ENCODE measurements at places on chromosomes 4 and X.

- DNase-seq, result no peak
These were observed 603 bp upstream of the SMS start for GRCh38 chrX:21939906-21940305.

DNA sequence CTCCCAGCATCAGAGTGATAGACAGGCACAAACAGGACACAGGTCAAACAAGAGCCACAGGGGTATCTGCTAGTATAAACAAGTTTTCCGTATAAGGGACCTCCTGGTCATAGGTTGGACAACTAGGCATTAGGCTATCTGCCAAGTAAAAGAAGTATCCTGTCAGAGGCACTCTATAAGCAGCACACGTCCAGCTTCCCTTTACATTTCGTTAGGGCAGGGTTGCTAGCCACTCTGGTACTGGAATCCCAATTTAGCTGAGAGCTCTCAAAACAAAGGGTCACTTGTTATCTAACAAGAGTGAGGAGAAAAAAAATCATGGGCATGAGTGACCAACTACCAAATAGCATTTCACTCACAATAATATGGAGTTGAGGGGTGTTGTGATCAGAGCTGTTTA, 780.7 kb upstream of the DIAPH2 start:
- DNase-seq, result no peak

DNA sequence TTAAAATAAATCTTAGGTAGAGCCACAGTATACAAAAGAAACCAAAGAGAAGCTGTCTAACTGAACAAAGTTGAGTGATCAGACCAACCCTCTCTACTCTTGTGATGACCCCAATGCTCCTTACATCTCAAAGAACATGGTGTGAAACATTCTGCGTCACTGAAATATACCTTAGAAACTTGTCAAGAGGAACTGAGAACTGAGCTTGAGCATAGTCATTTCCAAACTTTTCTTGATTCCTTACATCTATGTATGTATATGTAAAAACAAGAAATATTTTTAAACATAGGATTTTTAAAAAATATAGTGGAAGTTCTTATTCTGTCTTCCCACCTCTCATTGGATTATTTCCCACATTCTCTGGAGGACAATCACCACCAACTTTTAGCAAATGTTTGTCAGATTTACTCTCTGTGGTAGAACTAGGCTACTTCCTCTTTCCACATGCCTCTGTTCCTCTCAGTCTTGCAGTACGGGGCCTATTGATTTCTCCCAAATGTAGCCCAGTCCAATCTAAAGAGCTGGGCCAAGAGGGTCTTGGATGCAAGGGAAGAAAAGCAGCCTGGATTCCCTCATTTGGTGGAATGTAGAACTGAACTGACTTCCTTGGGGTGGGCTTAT, 98.2 kb upstream of the HHIP start:
- DNase-seq, result no peak

GRCh38 chrX:12975670-12975965, 708 bp downstream of the TMSB4X start:
- DNase-seq, result no peak

GRCh38 chrX:153438532-153438931, 7.3 kb downstream of the TREX2 start:
- no peak for DNase-seq

DNA sequence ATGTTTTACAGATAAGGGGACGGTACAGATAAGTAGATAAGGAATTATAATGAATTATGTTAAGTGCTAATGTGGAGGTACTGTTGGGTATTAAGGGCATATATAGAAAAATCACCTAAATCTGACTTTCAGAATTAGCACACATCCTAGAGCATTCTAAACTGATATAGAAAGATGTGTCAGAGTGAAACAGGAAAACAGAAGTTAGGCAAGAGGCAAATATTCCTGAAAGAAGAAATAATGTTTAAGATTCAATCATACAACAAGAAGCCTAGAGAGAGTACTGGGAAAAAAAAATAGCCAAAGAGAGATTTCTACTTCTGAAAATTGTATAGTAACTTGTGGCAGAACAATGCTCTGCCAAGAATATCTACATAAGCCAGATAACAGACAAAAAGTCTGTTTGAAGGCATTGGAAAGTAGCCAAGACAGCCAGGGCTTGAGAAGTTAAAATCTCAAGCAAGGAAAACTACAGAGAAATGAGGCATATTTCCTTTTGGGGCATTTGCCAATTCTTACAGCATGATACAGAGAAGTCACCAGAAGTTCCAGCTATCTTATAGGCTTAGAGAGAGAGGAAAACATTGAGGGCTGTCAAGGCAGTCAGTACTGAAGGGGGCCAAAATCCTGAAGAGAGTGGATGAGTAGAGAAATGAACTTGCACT, 646.0 kb downstream of the RPA4 start:
- no peak for DNase-seq

GRCh38 chrX:130916636-130917422, 13.8 kb upstream of the ENOX2 start:
- peak; percentile 2 for DNase-seq

- no peak for DNase-seq
These were observed 19.5 kb downstream of the KIAA0232 start for GRCh38 chr4:6802025-6802424.

GRCh38 chr4:74658116-74658515, 136.2 kb downstream of the BTC start:
- no peak for DNase-seq

DNA sequence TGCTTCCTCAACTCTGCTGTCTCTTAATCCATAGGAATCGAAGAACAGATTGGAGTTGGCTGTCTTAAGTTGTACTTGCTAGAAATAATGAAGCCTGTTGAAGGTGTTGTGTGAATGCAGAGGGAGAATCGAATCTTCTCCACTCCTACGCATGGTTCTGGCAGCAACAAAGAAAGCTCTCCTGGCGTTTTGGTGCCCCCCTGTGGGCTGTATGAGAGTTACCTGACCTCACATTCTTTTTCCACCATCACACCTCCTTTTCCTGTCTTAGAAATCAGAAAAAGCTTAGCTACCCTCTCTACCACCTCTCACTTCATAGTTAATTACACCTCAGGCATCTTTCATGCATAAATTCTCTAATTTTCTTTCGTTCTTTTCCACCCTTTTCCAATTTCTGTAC, 16.3 kb downstream of the KLF8 start:
- DNase-seq, result peak; percentile 41

DNA sequence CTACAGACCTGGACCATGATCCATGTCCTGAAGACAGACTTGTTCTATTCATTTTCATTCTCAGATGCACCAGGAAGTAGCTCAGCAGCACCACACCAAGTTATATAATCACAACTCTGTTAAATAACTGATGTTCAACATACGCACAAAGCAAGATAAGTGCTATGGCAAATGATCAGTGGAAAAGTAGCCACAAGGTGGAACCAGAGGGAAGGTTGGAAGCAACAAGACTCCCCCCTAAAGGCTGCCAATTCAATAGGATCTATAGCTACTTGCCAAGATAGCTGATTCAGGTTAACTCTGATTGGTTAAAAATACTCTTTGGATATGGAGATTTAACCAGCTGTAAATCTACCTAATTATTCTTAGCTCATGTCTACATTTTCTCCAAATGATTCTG, 23.7 kb upstream of the FAM47B start:
- DNase-seq, result no peak

- no peak for DNase-seq
These were observed 237.8 kb upstream of the ANXA3 start for GRCh38 chr4:78313754-78314120.

- no peak for DNase-seq
These were observed 57.1 kb upstream of the GUCY1A1 start for GRCh38 chr4:155609455-155610059.

DNA sequence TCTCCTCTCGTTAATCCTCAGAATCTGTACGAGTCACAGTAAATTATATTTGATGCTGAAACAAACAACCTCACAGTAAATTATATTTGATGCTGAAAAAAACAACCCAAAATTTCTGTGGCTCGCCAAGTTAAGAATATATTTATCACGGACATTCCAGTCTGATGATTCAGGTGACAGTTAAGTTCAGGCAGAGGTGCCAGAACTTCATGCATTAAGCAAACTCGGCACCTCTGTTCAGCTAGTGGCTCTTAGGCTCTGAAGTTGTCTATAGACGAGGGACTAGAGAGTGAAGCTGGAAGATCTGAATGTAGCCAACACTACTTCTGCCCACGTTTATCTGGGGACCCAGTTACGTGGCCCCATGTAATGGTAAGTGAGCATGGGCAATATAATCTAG, 132.2 kb upstream of the AGA start:
- no peak for DNase-seq

- no peak for DNase-seq
These were observed 226.9 kb downstream of the FBXW7 start for GRCh38 chr4:152308951-152309350.

DNA sequence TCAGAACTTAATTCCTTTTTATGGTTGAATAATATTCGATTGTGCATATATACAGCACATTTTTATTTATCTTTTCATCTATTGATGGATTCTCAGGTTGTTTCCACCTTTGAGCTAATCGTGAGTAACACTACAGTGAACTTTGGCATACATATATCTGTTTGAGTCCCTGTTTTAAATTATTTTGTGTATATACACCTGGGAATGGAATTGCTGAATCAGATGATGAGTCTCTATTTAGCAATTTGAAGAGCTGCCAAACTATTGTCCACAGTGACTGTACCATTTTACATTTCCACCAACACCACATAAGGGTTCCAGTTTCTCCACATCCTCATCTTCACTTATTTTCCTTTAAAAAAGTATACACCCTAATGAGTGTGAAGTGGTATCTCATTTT, 166.2 kb upstream of the FGF13 start:
- no peak for DNase-seq

DNA sequence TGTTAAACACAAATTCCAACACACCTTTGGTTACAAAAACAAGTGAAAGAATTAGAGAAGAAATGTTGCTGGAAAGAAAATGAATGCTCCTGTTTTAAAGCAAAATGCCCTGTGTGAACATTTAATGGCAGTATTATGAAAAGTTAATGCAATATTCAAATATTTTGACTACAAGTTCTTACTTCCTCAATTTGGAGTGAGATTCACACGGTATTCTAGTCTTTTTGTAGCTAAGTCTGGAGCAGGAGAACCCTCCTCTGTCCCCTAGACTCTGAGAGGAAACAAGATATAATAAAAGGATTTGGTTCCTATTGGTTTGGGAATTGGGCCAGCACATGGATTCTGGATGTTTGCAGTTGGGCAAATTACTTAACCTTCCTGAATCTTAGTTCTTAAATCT, 12.7 kb downstream of the MAD2L1 start:
- DNase-seq, result no peak

- DNase-seq, result no peak
These were observed 87.3 kb downstream of the ADRA2C start for GRCh38 chr4:3853388-3854035.

All from stimulated activated CD4-positive, alpha-beta T cell treated with anti-CD3 and anti-CD28 coated beads, Interleukin-4, amount 100 ng/mL, for 4 hours (primary cell).